Esophagus muscularis mucosa (tissue), 4 donors: ENCODE measurements at places on chromosomes 16 and 17. TPM values are rescaled to one million over a fixed set of nuclear protein-coding genes. Genes with fewer than 3 reads are reported as not detected.

The RBFOX1 gene
- total RNA-seq, result not detected

The LASP1 gene
- 102 TPM for total RNA-seq

The MYH8 gene
- total RNA-seq, result not detected

The FOXN1 gene
- total RNA-seq, result not detected

The COQ7 gene
- 29.7 TPM for total RNA-seq

- H3K36me3 ChIP-seq, result peaks cover 84% of the 10 kb centered on the region
- H3K4me1 ChIP-seq, result no peaks in the 10 kb centered on the region
- no peaks in the 10 kb centered on the region for H3K27me3 ChIP-seq
- no peak for DNase-seq
- no peak overlapping the region for H3K27ac ChIP-seq
These were observed 14.2 kb downstream of the C16orf90 start for GRCh38 chr16:3480901-3481695.

GRCh38 chr16:79600638-79601091 lies at the start of gene MAF:
MAF (minus strand) TSS chr16:79600737; CDS start chr16:79599902, 835 bp downstream.
- peaks cover 22% of the 10 kb centered on the region for H3K27me3 ChIP-seq
- H3K4me1 ChIP-seq, result peaks cover 35% of the 10 kb centered on the region
- H3K4me3 ChIP-seq, result peak within 1 kb of the TSS; percentile 71
- no peaks in the 10 kb centered on the region for H3K36me3 ChIP-seq

GRCh38 chr17:80303824-80304223 lies 43.2 kb downstream of the RNF213 start:
- H3K27me3 ChIP-seq, result no peaks in the 10 kb centered on the region
- H3K36me3 ChIP-seq, result peaks cover 99% of the 10 kb centered on the region
- H3K4me3 ChIP-seq, result no peak overlapping the region
- no peak overlapping the region for H3K27ac ChIP-seq

- no peaks in the 10 kb centered on the region for H3K36me3 ChIP-seq
- no peak for DNase-seq
- H3K27ac ChIP-seq, result no peak overlapping the region
- no peak overlapping the region for H3K4me3 ChIP-seq
- no peaks in the 10 kb centered on the region for H3K27me3 ChIP-seq
These were observed 26.1 kb downstream of the MAP2K4 start for GRCh38 chr17:12046786-12047185.

- H3K27me3 ChIP-seq, result no peaks in the 10 kb centered on the region
- H3K36me3 ChIP-seq, result peaks cover 98% of the 10 kb centered on the region
- H3K4me3 ChIP-seq, result no peak overlapping the region
- no peaks in the 10 kb centered on the region for H3K4me1 ChIP-seq
These were observed 32.4 kb downstream of the CLTC start for GRCh38 chr17:59652119-59652518.

GRCh38 chr16:11098601-11099390 lies 154.4 kb downstream of the CLEC16A start:
- no peak overlapping the region for H3K27ac ChIP-seq
- H3K4me3 ChIP-seq, result no peak overlapping the region
- no peak for DNase-seq
- H3K36me3 ChIP-seq, result no peaks in the 10 kb centered on the region

- H3K4me3 ChIP-seq, result no peak overlapping the region
- no peaks in the 10 kb centered on the region for H3K4me1 ChIP-seq
- no peak overlapping the region for H3K27ac ChIP-seq
- no peaks in the 10 kb centered on the region for H3K36me3 ChIP-seq
These were observed 42.6 kb upstream of the ZNF469 start for GRCh38 chr16:88339930-88340754.

GRCh38 chr17:9360677-9361081 lies 214.9 kb downstream of the STX8 start:
- no peak for DNase-seq
- no peaks in the 10 kb centered on the region for H3K36me3 ChIP-seq
- no peak overlapping the region for H3K4me3 ChIP-seq
- H3K4me1 ChIP-seq, result peaks cover 13% of the 10 kb centered on the region
- no peaks in the 10 kb centered on the region for H3K27me3 ChIP-seq

DNA sequence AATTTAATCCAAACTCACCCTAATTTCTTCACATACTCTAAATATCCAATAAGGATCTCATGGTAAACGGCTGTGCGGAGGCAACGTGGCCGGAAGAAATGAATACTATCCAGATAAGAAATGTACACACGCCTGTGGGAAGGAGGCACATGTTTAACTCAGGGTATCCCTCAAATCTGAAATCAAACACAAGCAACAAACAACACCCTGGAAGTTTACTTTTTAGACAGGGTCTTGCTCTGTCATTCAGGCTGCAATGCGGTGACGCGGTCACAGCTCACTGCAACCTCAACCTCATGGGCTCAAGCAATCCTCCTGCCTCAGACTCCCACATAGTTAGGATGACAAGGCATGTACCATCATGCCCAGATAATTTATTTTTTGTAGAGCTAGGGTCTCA lies 21.2 kb upstream of the TRAP1 start:
- H3K36me3 ChIP-seq, result peaks cover 100% of the 10 kb centered on the region
- no peak overlapping the region for H3K4me3 ChIP-seq
- no peak overlapping the region for H3K27ac ChIP-seq
